ENCODE measurements at places on chromosomes 7 and 10. TPM values are rescaled to one million over a fixed set of nuclear protein-coding genes. Genes with fewer than 3 reads are reported as not detected.

GRCh38 chr7:113128031-113128430 is 9.7 kb upstream of the SMIM30 start:
- DNase-seq = no peak

KCP gene
- 5.1 TPM for total RNA-seq

KIF20B gene
- total RNA-seq = 2.5 TPM

MRLN gene
- not detected for total RNA-seq

DNA sequence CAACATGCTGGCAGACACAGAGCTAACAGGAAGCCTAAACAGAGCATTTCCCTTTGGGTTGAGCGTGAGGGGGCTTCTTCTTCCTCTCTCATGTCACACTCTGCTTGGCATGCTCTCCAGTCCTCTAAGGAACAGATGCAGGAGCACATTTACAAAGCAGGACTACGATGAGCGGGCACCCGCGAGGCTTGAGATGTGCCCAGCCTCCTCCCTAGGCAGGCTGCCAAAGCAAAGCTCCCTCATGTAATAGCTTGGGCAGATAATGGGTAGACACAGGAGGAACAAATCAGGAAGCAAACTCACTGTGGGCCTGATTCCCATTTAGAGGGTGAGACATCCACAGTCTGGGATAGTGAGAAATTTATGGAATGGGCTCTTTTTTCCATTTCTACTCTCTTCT is 519.1 kb downstream of the NRG3 start:
- no peak for DNase-seq

DNA sequence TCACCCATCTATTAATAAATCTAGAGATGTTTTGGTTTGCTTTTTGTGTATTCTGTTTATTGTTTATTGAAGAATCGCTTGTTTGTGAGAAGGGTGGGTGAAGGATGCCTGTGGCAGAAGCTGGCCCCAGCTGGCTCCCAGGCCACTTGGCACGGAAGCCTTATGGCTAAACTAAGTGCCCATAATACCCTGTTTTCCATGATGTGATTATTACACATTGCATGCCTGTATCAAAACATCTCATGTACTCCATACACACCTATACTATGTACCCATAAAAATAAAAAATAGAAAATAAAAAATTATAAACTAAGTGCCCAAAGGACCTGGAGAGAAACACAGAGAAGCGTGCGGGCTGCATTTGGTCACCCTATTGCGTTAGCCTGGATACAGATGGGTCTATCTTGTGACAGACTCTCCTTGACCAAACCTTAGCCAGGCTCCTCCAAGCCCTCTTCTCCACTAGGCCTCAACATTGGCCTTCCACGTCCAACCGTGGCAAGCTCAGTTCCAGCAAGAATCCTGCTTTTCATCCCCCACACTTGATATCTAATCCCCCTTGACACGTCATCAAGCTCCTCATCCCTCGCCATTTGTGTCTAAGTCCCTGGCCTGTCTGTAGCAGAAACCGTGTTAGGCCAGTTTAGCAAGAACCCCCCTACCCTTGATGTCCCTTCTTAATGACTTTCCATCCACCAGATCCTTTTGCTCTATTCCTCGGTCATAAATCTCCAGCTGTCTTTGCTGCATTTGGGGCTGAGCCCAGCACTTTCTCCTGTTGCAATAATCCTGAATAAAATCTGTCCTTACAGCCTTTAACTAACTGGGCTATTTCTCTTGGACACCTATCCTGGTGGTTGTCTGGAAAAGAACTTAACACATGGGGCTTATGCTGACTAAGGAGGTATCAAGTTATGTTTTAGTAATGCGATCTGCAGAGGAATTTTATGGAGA is 245.2 kb downstream of the TNS3 start:
- peak; percentile 41 for DNase-seq

- no peak for DNase-seq
Measured at GRCh38 chr10:120451968-120452367, 5.1 kb upstream of the PLPP4 start.

DNA sequence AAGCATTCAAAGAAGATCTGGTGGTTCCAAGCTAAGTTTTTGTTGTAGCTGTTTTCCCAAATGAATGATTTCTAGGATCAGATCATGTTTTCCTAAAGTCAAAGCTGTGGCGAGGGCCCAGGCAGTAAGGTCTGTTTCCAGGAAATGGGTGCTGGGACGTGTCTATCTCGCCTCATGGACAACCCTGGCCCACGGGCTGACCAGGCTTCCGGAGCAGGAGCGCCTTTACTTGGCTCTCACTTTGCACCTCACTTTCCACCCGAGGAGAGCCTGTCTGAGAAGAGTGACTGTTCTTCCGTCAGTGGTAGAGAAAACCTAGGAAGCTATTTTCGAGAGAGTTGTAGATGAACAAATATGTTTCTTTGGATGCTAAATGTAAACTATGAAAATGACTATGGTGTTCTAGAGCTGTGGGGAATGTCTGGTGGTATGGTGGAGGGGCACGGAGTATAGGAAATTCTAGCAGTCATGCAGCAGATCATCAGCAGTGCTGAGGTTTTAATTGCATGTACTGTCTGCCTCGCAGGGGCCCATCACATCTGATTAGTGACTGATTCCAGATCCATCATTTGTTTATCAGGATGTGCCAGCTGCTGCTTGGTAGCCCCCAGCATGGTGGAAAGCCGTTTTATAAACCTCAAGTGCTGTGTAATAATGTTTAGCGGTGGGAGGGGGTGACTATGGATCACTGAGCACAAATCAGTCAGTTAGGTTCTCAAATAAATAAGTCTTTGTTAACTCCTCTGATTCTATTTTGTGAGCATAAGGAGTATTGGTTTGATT is 66.6 kb downstream of the VWC2 start:
- no peak for DNase-seq

All from mesenteric fat pad (tissue), 1 donor.